Spleen (tissue), 13 donors: ENCODE measurements at places on chromosomes 12 and 14.

DNA sequence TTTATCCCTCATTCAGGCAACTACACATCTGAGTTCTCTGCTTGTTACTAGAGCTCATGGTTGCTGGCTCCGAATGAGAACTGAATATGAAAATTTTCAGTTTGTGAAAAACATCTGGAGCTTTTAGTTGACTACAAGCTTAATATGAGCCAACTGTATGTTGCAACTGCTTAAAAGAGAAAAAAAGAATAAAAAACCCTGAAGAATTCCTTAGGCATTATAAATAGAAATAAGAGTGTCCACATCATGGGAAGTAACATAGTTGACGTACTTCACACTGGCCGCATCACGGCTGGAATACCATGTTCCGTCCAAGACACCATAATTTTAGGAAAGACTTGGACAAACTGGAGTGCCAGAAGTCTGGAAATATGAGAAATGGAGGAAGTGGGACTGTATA lies 57.9 kb downstream of the PDE3A start:
- no peak for DNase-seq

DNA sequence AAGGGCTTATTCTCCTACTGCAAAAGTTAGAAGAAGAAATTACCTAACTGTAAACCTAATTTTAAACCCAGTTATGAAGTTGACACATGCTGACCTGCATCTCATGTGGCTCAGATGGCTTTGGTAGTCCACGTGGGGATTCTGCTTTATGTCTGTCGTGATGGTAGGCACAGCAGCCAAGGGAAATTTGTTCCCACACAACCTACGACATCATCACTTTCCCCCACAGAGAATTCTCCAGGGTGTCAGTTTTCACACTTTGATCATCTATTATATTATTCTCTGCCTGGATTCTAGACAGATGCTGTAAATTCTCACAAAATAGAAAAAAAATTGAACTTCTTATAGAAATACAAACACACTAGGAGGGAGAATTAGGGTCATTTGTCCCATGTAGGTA lies 70.6 kb downstream of the PTHLH start:
- DNase-seq: no peak

GRCh38 chr12:109709401-109709991 lies 4.1 kb upstream of the FAM222A start:
- DNase-seq: no peak

GRCh38 chr12:82937151-82937550 lies 250.4 kb downstream of the TMTC2 start:
- no peak for DNase-seq

GRCh38 chr12:23898121-23898520 lies 51.3 kb downstream of the SOX5 start:
- no peak for DNase-seq

GRCh38 chr14:52395728-52396127 lies 81.6 kb downstream of the PTGER2 start:
- DNase-seq: no peak

DNA sequence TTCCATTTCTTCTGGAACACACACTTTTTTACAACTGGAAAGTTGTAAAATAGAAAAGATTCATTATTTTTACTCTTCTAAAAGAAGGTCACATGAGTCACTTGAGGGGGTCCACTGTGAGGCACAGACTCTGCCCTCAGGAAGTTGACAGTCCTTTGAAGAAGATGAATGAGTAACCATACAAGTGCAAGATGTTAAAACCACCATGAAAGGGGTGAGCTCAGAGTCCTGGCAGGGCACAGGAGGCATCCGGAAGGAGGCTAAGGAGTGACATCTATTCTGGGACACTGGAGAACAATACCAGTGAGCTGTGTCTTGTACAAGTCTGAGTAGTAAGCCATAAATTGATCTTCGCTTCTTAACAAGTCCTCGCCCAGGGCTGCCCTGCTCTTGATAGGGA lies 126.0 kb upstream of the FRMD6 start:
- DNase-seq: no peak

DNA sequence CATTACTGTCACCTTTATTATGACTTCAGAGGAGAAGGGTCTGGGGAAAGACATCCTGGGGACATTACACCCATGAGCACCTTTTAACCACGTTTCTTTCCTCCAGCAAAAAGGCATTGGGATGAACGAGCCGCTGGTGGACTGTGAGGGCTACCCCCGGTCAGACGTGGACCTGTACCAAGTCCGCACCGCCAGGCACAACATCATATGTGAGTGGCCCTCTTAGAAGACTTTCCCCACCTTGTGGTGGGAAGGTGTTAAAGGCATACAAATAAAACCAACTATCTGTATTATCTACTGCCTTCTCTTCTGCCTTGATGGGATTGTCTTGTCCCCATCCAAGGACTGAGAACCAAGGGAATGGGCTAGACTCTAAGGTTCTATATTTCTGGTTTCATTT lies 6.0 kb downstream of the PSMD9 start:
- DNase-seq: no peak

DNA sequence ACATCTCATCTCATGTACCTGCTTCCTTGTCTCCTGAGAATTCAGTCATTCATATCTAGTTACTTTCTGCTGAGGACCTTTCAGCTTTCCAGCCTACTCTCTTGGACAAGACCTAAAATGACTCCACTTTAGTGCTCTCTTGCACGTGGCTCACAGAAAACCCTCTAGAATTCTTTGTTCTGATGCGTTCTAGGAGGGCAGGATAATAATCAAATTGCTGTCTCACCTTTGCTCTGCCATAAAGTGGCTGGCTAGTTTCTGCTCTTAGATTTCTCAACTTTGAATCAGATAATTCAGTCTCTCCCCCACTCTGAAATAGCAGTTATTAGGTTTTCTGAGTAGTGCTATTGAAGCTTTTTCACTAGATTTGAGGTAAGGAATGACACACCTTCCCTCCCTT lies 429.5 kb upstream of the FBXO33 start:
- DNase-seq: no peak

DNA sequence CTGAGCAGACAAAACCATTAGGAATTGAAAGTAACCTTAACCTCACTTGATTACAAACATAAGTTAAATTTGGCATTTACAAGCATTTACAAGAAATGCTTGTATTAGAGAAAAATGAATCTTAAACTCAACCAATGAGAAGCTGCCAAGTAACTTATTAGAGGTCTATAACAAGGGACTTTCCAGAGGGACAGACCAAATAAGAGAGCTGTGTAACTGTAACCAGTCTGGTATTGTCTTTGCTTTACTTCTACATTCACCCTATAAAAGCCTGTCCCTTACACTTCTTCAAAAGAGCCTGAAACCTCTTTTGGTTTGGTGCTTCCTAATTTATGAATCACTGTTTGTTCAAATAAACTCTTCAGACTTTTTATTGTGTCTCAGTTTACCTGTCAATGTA lies 450.0 kb upstream of the FAR2 start:
- DNase-seq: no peak

GRCh38 chr12:48997719-48998496 lies 1.3 kb downstream of the DDN start:
- peak; percentile 84 for DNase-seq

GRCh38 chr12:15796493-15797141 lies 7.4 kb upstream of the EPS8 start:
- no peak for DNase-seq

GRCh38 chr14:62626416-62626815 lies 418.8 kb downstream of the KCNH5 start:
- no peak for DNase-seq

GRCh38 chr14:69332782-69333395 lies 65.2 kb downstream of the ERH start:
- DNase-seq: peak; percentile 61

GRCh38 chr14:91891721-91892220 lies 24.4 kb upstream of the TC2N start:
- DNase-seq: no peak

GRCh38 chr14:101849125-101849524 lies 87.6 kb downstream of the PPP2R5C start:
- DNase-seq: no peak
